Stimulated activated CD4-positive, alpha-beta T cell treated with anti-CD3 and anti-CD28 coated beads, TNF-alpha, amount 100 ng/mL, for 1 hour (primary cell): ENCODE measurements at places on chromosomes 5 and 9.

GRCh38 chr9:37650873-37651768, at the start of gene FRMPD1:
TSS of gene FRMPD1 (plus strand) at chr9:37650954. CDS start at chr9:37692642, 41,688 bp downstream.
- DNase-seq, result no peak

DNA sequence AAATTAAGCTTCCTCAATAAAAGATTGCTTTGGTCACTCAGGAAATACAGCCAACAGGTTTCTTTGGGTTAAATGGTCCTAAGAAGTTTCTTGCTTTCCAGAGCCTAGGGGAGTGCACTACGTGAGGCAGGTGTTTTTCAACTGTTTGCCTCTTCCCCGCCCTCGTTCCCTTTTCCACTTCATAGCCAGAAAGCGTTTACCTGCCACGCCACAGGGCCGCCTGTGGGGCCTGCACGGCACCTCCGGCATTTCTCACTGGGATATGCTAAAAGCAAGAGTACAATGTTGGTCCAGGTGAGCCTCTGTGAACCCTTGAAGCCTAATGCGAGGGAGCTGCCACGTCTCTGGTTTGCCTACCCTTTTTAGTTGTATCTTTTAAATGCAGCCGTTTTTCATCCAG, 167.6 kb upstream of the OTULINL start:
- DNase-seq, result no peak

DNA sequence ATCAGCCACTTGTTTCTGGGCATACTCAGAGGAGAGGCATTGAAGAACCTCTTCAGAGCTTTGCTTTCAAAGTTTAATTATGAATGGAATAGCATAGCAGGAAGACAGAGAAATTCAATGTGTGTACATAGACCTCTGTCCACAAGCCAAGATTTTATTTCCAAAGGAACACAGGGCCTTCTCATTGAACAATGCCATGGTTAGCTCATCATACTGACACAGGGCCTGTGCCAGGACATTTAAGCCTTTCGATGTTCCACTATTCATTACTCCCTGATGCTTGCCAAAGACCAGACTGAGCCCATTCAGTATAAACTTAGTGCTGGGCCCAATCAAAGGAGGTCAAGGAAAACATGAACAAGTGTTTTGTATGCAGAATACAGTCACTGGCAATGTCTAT, 280.8 kb downstream of the FBXL17 start:
- no peak for DNase-seq

- DNase-seq, result no peak
Measured at GRCh38 chr9:95815133-95815532, 60.4 kb upstream of the ERCC6L2 start.

- DNase-seq, result peak; percentile 30
Measured at GRCh38 chr5:134503088-134503936, 22.2 kb upstream of the JADE2 start.

DNA sequence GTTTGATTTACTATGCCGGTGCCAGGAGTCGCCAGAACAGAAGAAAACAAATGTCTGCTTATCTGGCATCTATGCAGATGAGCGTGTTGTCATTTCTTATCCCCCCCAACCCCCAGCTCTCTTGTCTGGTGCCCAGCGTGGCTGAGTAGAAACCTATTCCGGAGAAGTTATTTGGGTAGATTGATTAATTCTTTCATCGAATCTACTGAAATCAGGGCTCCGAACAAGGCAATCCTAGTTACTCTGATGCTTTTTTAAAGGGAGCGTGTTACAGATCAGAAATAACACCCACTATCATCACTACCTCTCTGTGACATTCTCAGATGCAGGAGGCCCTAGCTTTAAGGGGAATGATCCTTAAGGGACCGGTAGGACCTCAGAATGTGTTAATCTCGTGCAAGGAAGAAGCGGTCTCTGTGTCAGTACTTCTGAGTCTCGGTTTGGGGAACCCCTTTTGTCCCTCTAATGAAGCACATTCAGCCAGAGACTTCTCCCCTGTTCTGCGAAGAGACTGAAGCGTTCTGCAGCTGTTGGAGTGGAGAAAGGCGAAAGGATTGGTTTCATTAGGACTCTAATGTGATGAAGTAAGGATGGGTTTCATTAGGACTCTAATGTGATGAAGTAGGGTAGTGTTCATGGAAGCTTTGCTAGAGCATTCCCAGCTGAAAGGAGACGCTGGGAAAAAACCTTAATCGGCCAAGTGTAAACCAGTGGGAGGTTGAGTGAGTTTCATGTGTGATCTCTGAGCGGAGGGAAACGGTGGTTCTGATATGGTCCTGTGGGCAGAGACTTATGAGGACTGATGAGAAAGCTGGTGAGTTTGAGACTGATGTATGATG, 1.5 kb downstream of the PIP5K1B start:
- no peak for DNase-seq

DNA sequence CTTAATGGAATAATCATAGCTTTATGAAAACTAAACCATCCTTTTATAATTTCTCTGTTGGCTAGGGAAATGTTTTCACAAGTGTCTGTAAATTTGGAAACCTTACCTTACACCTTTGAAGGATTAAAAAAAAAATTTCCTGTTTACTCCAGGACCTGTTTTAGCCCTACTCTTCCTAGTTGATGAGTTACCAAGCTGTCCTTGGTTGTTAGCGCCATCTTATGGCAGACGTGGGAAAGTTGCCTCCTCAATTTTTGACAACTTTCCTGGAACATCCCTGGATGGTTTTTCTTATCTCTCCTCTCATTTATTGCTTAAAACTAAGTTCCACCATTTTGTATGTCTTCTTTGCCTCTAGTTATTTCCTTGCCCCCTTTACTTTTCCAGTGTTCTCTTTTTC, 25.7 kb downstream of the ZSWIM6 start:
- no peak for DNase-seq

DNA sequence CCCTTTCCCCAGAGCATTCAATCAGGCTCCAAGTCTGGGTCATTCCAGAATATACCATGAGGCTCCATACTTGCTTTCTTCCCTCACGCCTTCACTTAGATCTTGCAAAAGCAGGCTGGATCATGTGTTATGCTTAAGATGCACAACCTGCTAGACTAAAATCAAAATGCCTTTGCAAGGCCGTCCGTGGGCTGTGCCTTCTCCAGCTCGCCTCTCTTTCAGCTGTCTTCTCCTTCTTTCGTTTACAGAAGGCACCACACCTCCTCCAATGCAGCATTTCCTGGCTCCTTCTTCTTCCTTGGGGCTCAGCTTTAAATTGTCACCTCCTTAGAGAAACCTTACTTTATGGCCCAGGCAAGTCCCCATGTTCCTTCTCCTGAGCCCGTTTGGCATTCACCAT, 150.6 kb downstream of the ADCY2 start:
- DNase-seq, result no peak

DNA sequence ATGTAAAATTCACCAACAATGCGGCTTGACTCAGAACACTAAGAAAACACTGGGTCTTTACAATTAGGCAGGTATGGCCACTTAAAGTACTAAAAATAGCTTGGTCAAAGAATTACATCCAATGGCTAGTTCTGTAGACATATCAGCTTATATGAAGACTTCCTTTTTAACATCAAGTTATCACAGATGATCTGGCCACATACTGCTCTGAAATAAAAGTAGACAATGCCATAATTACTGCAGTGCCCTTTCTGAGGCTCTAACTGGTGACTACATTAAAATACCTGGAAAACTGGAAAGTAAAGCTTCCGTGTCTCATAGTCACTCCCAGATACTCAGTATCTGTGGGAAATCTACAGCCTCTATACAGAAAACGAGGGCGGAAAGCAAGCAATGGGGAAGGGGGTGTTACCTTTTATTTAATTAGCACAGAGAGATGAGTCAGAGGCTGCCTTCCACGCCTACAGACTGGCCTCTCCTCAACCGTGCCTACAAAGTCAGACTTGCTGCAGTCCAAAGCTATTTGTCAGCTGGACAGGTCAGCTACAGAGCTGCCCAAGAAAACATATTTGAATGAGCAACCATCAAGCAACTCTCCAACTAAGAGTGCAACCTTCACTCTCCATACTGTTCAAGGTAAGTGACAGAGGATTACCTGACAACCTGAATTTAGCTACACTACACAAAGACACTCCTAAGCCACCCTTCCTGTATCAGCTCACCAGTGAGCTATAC, 8.7 kb downstream of the SERINC5 start:
- DNase-seq, result no peak

DNA sequence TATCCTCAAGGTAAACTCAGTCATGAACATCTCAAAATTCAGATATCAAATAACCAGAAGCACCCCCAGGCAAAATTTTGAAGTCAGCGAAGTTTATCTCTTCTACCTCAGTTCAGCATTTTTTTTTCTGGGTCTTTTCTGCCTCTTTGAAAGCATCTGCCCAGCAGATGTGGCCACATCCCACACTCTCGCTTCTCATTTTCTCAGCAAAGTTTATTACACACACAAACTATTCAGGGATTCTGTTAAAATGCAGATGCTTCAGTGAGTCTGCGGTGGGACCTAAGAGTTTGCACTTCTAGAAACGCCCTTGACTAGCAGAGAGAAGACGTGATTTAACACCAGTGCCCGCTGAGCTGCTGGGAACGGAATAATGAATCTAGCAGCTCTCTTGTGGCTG, 19.3 kb downstream of the RASEF start:
- DNase-seq, result no peak

- no peak for DNase-seq
Measured at GRCh38 chr9:110776221-110776620, 107.6 kb downstream of the MUSK start.

DNA sequence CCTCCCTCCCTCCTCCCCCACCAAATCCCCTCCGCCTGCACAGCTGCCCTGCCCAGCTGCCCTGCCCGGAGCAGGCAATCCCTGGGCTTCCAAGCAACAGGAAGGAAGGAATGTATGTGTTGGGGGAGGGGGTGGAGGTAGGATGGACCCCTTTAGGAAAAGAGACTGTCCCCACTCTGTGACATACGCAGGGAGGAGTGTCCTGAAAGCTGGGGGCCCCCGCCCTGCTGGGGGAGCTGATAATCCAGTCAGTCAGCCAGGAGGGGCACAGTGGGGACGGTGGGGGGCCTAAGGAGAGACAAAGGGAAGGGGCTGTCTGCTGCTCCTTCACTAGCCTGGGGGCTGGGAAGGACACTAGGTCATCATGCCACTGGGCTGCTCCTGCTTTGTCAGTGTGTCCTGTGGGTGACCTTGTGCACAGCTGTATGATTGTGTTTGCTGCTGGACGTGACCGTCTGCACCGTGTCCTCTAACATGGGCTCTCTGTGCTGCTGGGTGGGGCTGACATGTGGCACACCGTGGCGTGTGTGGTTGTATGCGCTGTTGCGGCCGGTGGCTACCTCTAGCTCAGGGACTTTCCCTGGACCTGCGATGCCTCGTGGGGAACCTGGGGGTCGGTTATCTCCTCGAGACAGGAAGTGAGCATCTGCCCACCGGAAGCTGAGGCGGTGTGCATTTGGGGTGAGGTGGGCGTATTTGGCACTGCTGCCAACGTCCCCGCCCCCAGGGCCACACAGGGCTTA, 3.0 kb downstream of the N4BP3 start:
- peak; percentile 37 for DNase-seq

DNA sequence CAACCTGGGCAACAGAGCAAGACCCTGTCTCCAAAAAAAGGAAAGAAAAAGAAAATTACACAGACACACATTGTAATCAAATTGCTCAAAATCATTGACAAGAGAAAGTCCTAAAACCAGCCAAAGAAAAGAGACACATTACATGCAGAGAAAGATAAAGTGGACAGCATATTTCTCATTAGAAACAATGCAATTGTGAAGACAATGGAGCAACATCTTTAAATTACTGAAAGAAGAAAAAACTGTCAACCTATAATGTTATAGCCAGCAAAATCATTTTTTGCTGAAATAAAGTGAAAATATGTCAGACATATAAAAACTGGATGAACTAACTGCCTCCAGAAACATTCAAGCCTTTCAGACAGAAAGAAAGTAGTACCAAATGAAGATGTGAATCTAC, 120.6 kb downstream of the TMEM167A start:
- no peak for DNase-seq
